ENCODE measurements at places on chromosomes 4 and X.

DNA sequence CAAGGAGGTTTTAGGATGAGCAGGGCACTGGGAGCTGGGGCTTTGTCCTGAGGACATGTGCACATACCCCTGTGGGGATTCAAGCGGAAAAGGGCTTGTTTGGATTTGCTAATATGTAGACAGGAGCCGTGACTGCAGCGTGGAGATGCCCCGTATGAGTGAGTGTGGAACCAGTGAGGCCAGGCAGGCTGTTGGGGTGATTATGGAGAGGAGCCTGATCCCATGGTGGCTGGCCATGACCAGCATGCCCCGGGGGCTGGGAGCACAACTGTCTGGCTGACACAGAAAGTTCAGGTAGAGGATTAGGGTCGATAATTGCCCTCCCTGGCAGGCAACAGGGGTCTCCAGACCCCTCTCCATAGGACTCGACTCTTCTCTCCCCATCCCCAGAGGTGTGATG is 68.8 kb upstream of the STX18 start:
- no peak for DNase-seq

DNA sequence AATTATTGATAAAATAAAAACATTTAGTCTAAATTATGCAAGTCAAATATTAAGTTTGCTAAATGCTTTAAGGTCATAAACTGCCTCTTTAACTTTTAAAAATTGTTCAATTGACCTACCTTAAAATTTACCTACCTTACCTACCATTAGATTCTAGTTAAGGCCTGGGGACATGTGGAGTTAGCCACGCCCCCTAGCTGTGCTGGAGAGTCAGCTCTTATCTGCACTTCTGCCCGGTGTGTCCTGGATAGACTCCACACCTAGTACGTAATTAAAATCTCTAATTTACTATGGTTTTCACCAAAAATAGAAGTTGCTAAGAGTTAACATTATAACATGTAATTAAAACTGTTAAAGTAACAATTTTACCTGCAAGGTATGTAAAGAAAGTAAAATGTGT is 22.7 kb downstream of the TENM3 start:
- no peak for DNase-seq

GRCh38 chr4:103372002-103372558 is 173.9 kb upstream of the CENPE start:
- DNase-seq = no peak

GRCh38 chr4:61994036-61994435 is 793.9 kb downstream of the ADGRL3 start:
- no peak for DNase-seq

DNA sequence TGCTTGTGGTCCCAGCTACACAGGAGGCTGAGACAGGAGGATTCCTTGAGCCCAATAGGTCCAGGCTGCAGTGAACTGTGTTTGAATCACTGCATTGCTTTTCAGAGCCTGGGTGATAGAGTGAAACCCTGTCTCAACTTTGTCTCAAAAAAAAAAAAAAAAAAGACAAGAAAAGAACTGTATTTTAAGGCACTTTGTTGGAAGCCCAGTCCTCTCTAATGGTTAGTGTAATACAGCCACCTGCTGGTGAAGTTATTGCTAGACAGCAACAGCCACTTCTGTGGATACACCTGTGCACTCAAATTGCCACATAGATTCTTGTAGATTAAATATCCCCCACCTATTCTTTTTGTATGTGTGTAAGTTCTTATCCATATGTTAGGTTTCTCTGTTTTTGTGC is 10.1 kb upstream of the FGG start:
- DNase-seq = no peak

DNA sequence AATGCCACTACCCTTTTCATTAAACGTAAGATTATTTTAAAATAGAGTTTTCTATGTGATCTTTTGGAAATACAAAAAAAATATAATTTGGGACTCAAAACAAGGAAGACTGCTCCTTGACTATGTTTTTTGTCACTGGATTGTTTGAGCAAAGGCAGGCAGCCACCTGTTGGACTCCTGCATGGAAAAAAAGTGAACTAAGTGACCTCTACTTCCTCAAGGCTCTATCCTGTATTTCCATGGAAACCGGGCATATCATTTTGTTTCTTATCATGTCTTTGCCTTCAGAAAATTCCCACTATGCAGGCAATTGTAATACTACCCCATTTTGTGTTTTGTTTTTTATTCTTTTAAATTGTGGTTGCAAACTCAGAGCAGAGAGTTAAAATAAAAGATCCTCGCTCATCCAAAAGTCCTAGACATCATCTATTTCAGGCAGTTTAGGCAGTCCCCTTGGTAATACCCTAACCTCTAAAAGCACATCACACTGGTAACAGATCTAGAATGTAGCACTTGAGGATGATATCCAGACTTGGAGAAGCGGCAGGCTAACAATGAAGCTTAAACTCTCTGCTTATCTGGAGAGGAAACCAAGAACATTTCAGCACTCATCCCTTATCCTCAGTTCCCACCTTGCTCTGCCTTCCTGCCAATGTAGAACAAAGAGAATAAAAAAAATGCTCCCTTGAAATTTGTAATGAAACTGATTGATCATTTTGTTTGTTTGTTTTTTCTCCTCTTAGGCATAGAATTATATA is 165.7 kb downstream of the BANK1 start:
- no peak for DNase-seq

DNA sequence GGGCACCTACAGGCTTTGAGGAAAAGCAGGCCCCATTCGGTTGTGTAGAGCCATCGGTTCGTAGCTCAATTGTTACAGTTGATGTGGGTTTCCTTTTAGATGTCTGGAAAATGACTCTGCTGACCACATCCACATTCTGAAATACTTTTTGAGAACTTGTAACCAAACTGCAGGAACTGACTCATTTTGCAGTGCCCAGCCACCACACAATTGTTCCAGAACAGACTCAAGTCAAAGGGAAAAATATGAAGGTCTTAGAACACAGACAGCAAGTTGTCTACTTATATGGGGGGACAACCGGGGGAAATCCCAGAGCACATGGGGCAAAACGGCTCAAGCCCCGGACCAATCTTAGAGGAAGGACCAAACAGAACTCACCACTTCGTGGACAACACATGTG is 557.6 kb upstream of the DIPK2B start:
- no peak for DNase-seq

DNA sequence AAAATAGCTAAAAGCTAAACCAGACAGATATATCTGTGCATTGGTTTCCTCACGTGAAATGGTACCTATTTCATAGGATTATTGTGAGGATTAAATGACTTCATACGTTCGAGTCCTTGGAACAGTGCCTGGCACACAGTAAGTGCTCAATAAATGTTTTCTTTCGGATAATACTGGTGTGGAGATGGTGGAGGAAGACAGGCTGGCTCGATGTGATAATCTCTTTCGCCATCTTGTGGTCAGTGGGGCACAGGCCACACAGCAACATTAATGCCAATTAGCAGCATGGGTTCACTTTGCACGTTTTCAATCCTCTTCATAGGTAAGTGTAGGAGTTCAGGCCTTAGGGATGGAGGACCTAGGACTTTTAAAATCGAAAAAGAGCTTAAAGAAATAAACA is 9.3 kb downstream of the PAGE4 start:
- DNase-seq = no peak

GRCh38 chr4:16622826-16623225 is 275.6 kb downstream of the LDB2 start:
- DNase-seq = no peak

DNA sequence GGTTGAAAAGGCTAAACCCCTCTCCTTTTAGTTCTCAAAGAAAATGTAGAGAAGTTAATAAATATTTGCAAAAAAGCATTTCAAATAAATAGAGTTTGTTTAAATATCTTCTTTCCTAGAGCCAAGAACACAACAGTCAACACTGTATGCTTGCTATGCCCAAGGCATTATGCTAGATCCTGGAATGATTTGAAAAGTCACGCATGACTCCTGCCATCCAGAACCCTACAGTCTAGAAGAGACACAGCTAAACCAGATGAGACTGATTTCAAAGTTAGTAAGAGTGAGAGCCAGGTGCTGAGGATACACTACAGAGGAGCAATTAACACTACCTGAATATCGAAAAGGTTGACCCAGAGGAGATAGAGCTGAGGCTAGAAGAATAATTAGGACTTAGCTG is 205.8 kb downstream of the NWD2 start:
- DNase-seq = no peak

Measured in occipital lobe (tissue), 3 donors.